ENCODE measurements at places on chromosomes 2 and 18.

GRCh38 chr2:157319795-157320194, 5.8 kb downstream of the ERMN start:
- no peak for DNase-seq

DNA sequence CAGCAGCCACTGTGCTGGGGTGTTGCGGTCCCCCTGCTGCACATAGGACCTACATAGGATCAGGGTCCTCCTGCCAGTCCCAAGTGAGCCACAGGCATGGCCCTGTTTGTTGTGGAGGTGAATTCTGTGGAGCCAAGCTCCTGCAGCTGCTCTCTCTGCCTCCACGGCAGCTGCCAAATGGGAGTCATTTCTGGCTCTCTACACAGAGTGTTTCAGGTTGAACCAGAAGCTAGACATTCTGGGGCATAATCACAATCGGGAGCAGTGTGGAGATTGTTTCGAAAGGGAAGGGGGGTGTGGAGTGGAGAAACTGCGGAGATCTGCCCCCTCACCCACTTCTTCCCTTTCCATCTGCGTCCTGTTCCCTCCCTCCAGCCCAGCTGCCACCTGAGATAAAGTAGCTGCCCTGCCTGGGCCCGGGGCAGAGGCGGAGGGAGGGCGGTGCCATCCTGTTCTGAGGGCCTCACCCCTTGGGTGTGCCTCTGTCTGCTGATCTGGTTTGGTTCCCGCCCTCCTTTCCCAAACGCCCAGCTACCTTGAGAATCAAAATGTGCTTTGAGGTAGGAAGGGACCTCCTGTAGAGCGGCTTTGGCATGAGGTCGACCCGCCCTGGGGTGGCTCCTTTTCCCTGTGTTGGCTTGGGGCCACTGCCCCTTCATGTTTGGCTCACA, 139.4 kb downstream of the WDSUB1 start:
- no peak for DNase-seq

- DNase-seq: no peak
Measured at GRCh38 chr2:37541516-37541915, 129.9 kb downstream of the CDC42EP3 start.

- DNase-seq: no peak
Measured at GRCh38 chr2:129813404-129813803, 166.1 kb upstream of the RAB6C start.

GRCh38 chr2:64766841-64767669, 113.3 kb upstream of the SERTAD2 start:
- no peak for DNase-seq

- no peak for DNase-seq
Measured at GRCh38 chr18:76620321-76621170, 125.5 kb upstream of the ZNF516 start.

- no peak for DNase-seq
Measured at GRCh38 chr2:61181382-61182058, 19.5 kb downstream of the C2orf74 start.

DNA sequence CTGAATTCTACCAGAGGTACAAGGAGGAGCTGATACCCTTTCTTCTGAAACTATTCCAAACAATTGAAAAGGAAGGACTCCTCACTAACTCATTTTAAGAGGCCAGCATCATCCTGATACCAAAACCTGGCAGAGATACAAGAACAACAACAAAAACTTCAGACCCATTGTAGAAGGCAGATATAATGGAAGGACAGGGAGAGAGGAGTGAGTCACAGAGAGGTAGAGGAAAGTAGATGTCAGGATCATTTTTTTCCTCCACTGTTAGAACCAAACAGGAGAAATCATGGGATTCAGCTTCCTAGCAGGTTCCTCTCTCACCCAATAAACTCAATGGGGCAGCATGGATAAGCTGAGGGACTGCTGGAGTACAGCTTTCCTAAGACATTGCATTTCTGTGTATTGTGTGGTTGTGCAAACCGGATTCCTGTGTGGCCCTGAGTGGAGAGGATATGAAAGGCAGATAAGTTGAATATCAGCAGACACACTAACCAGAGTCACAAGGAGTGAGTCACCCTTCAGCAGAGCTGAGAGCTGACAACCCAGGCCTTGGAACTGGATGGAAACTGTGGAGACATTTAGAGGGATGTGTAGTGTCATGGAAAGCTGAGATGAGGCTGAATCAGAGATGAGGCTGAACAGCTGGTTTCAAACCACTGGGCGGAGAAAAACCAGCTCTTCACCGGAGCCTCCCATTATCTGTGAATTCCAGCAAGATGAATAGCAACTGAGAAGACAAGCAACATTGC, 60.9 kb upstream of the MMADHC start:
- DNase-seq: peak; percentile 90

- no peak for DNase-seq
Measured at GRCh38 chr2:132670496-132671150, 618 bp upstream of the LYPD1 start.

GRCh38 chr2:119483395-119483753, 40.9 kb downstream of the SCTR start:
- no peak for DNase-seq

DNA sequence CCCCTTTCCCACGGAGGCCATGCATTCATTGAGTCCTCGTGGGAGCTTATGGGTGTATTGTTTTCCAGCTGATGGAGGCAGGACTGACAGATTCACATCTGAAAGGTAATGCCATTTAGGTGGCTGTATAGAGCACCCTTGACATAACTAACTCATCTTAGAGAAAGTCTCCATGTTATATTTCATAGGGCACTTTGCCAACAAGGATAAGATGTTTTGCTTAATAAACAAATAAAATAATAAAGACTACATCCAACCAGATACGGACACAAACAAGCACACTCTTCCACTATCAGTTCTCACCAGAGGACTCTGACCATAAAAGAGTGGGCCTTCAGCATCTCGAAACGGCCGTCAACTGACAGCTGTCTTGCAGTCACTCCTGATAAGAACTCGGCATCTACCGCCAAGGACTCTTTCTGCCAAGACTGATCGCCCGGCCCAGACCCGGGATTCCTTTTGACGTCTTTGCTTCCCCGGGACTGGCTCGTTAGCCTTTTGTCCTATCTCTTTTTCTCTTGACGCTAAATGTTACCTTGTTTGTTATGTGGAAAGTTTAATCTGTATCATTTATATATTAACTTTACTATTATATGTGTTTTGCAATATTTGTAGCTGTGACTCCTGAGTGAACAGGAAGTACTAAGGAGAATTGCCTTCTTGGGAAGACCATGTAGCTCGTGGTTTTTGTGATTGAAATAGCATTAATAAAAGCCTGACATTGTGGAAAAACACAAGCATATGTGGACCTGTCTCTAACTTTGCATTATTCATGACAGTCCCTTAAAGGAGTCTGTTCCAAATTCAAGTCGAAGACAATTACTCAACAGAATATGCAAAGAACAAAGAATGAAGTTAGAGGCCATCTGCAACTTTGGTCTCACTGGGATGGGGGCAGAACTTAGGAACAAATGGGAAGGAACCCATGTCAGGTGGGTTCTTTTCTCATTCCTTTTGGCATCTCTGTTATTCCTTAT, 195.1 kb downstream of the LPIN1 start:
- DNase-seq: no peak

- no peak for DNase-seq
Measured at GRCh38 chr2:169184074-169184473, 114.7 kb downstream of the DHRS9 start.

- no peak for DNase-seq
Measured at GRCh38 chr18:7658701-7659100, 91.6 kb downstream of the PTPRM start.

DNA sequence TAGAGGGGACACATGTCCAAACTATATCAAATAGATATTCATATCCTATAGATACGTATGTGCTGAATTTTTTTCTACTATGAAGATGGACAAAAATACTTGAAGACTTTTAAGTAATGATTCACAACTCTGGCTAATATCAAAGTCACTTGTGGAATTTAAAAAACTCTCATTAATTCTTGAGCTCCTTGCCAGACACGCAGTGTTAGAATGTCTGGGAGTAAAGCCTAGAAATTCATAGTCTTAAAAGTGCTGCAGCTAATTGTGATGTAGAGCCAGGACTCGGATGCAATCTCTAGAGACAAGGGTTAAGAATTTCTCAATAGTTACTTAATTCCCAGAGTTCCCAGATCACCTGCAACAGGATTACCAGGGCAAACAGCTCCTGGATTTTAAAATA, 107.4 kb downstream of the ARL6IP6 start:
- DNase-seq: no peak

DNA sequence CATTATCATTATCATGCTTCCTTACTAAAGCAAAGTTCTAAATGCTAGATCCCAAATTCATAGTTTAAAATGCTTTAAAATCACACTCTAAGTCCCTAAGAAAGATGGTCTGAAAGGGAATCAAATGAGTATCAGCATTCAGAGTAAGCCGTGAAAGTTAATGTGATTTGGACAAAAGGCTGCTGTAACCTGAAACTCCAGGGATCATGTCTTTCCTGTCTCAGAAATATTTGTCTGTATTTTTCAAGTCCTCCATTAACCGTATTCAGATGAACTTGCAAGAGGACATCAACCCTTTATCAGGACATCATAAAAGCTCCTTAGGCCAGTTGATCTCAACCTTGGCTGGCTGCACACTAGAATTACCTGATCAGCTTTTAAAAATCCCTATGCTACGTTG, 324.3 kb upstream of the PKDCC start:
- no peak for DNase-seq

- no peak for DNase-seq
Measured at GRCh38 chr2:47301277-47301618, 101.7 kb upstream of the MSH2 start.

DNA sequence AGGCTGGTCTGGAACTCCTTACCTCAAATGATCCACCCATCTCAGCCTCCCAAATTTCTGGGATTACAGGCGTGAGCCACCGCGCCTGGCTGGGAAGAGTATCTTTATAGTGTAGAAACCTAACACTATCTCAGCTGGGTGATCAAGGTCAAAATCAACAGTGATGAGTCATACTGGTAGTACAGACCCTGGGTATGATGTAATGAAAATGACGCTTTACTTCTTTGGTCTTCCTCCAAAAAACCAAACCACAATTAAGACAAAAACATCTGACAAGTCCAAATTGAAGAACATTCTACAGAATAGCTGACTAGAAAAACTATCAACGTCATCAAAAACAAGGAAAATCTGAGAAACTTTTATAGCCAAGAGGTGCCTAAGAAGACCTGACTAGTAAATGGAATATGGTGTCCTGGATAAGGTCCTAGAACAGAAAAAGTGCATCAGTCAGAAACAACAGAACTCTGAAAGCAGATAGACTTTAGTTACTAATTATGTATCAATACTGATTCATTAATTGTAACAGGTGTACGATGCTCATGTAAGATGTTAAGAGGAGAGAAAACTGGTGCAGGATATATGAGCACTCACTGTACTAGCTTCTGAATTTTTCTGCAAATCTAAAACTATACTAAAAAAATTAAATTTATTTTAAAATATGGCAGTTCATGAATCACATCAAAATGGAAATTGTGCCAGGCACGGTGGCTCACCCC, 25.4 kb downstream of the PDCL3 start:
- no peak for DNase-seq

- no peak for DNase-seq
Measured at GRCh38 chr18:51038110-51038509, 8.1 kb downstream of the SMAD4 start.

GRCh38 chr18:13620206-13620672, 106.1 kb downstream of the FAM210A start:
- no peak for DNase-seq

- no peak for DNase-seq
Measured at GRCh38 chr2:58923869-58924268, 682.7 kb upstream of the FANCL start.

GRCh38 chr2:241857572-241858121, 1.0 kb downstream of the PDCD1 start:
- no peak for DNase-seq

GRCh38 chr2:131152074-131152473, 46.9 kb downstream of the PLEKHB2 start:
- no peak for DNase-seq

GRCh38 chr18:29104671-29105070, 927.7 kb upstream of the CDH2 start:
- DNase-seq: no peak

DNA sequence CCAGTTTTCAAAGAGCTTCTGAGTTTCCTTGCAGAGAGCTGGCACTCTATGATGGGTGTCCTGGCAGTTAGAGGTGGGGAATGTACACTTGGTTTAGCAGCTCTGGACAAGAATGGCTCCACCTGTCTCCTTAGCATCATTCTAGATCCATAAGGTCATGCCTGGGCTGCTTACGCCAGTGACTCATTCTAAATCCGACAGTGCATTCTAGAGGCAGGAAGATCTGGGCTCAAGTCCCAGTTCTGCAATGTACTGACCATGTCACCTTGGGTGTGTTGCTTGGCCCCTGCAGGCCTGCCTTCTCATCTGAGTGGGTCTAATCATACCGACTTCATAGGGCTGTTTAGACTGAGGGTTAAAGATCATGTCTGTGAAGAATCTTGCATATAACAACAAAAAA, 46.5 kb downstream of the PTGR3 start:
- no peak for DNase-seq

DNA sequence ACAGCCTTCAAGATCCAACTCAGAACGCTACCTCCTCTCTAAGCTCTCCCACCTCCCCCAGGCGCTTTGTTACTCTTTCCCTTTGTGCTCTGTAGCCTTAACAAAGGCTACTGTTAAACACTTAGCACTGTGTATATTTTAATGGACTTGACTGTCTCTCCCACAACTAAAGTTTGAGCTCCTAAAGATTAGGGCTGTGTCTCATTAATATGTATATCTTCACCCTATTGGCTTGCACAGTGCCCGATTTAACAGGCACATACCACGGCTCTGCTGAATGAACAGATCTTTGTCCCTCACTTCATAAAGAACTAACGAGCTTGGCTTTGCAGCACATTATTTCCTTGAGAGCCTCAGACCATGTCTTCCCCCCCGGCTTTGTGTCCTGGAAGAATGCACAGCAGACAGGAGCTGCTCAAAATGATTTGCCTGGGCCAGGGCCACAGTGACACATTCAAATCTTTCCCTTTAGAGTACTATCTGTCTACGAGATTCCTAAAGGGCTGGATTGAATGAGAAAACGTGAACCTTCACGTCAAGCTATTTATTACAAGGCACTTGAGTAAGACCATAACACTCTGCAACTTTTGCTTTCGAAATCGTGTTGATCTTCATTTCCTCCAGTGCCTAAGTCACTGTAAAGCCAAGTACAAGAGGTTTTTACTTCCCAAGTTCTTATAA, 22.1 kb downstream of the ABHD3 start:
- DNase-seq: no peak

DNA sequence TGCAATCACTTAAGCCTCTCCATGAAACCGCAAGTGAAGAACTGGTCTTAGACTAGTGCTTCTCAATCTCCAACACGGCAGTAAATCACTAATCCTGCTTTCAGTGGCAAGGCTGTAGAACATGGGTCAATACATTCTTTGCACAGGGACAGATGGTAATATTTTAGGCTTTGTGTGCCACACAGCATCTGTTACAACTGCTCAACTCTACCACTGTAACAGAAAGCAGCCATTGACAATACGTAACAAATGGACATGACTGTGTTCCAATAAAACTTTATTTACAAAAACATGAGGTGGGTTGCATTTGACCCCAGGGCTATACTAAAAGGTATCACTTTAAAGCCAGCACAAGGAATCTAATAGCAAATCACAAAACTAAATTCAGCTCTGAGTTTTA, 51.1 kb downstream of the RNF152 start:
- no peak for DNase-seq

- DNase-seq: no peak
Measured at GRCh38 chr18:70507970-70508369, 219.1 kb downstream of the SOCS6 start.
